ENCODE measurements at places on chromosomes 12 and 14.

DNA sequence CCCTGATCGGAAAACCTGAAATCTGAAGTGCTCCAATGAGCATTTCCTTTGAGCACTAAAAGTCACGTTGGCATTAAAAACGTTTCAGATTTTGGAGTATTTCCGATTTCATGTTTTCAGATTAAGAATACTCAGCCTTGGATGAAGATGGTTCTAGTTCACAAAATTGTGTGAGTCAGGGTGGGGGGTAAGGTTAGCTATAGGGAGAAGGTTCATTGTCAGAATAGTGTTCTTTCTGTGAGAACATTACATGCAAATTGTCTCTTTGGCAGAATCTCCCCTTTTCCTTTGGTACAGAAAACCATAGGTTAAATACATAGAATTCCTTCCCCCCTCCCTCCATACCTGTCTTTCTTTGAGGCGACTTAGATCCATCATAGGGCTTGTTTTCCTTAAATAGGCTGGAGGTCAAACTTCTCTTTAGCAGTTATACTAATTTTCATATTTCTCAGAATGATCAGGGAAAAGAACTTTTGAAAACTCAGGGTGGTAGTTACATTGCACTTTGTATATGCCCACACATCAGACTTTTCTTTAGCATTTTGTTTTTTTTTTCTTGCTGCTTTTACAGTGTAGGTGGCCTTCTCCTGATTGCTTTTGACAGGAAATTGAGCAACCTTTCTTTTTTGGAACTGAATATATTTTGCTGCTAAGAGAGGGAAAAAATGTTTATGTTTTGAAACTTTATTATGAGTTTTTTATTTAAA lies 503.5 kb downstream of the PCNX1 start:
- no peak for ATAC-seq

- ATAC-seq = peak; percentile 50
Observed at GRCh38 chr12:85468356-85469157, 188.5 kb downstream of the ALX1 start.

GRCh38 chr12:92403210-92404175 lies 257.8 kb upstream of the BTG1 start:
- ATAC-seq = no peak

GRCh38 chr12:106771425-106771824 lies 3.1 kb upstream of the RIC8B start:
- no peak for ATAC-seq

- no peak for ATAC-seq
Observed at GRCh38 chr12:54282949-54283593, 2.5 kb downstream of the HNRNPA1 start.

- ATAC-seq = no peak
Observed at GRCh38 chr12:93967454-93967853, 180.9 kb upstream of the PLXNC1 start.

GRCh38 chr12:24742378-24742777 lies 206.5 kb downstream of the BCAT1 start:
- ATAC-seq = peak; percentile 60

DNA sequence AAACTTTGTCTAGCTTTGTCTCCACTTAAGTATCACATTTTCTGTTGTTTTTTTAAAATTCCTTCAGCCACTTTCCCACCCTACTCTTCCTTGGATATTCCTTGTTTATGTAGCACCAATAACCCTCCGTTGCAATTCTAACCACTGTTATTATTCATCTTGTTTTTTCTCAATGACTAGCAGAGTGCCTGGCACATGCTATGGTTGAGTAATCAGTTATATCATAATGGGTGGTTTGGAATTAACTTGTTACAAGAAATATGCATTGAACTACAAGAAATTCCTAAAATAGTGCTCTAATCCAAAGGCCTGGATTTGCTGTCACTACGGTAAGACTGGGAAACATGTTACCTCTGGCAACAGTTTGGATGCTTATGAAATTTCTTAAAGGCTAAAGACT lies 756.6 kb downstream of the NOVA1 start:
- ATAC-seq = no peak

DNA sequence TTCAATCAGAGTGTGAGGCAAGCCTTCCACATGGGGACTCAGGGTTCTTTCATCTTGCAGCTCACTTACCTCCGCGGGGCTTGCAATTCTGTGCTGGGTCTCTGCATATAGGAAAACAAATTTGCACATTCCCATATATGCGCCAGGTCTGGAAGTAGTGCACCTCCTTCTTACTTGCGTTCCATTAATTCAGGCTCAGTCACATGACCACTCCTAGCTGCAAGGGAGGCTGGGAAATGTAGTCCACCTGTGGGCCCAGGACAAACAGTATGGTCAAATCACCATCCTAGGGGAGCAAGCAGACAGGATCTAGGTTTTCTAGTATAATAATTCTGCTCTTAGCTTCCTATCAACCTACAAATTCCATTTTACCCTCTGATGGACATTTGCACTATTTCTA lies 160.4 kb downstream of the AACS start:
- ATAC-seq = no peak

DNA sequence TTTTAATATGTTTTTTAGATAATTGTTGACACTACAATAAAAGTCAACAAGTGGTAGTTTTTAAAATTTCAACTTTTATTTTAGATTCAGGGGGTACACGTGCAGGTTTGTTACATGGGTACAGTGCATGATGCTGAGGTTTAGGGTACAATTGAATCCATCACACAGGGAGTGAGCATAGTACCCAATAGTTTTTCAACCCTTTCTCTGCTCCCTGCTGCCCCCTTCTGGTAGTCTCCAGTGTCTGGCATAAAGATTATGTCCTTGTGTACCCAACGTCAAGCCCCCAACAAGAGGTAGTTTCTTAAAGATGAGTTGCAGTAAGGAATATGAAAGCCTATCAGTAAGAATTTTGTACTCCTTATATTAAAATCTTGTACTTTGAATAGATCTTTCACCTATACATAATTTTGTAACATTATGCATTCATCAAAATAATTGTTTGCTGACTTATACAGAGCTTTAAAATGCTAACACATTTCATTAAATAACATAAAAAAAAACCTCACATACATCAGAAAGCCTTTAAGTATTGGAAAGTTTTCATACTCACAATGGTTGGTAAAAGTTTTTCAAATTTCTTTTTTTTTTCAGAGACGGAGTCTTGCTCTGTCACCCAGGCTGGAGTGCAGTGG lies 5.4 kb upstream of the RALGAPA1 start:
- ATAC-seq = no peak

DNA sequence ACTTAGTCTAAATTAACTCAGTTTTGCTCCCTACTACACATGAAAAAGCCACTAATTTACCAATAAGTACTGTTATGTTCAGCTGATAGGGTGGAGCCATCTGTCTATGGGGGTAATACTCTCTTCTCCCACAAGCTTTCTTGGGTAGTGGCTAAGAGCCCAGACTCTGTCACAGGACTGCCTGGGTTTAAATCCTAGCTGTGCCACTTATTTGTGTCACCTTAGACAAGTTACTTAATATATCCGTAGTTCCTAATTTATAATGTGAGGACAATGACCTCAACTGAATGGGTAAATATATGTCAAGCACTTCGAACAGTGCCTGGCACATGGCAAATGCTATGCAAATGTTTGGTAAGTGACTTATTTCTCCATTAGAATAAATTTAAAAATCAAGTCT lies 185.6 kb downstream of the DACT1 start:
- no peak for ATAC-seq
